ENCODE measurements at places on chromosomes 12 and 14.
A peak's percentile ranks its signal among the peaks of the same experiment; 100 is the strongest.

DNA sequence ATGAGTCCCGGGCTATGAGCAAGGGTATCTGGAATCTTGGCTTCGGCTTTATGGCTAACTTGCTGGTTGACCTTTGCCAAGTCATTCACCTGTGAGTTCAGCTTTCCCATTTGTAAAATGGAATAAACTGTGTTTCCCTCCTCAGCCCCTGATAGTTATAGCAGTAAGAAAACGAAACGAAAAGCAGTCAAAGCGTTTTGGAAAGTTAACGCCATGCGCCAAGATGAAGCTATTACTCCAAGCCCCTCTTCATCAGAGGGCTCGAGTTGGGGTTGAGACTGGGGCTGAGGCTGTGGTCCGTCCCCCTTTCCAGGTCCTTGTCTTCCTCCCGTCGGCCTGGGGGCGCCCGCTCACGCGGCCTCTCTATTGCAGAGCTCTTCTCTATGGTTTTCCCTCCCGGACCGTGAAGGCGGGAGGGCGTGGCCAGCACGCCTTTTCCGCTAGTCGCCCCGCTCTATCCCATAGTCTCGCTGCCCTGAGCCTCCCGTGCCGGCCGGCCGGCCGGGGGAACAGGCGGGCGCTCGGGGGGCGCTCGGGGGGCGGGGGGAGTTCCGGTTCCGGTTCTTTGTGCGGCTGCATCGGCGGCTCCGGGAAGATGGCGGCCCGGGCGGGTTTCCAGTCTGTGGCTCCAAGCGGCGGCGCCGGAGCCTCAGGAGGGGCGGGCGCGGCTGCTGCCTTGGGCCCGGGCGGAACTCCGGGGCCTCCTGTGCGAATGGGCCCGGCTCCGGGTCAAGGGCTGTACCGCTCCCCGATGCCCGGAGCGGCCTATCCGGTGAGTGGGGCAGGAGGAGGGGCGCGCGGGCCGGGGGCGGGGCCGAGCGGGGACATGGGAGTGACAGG lies at the start of gene SMARCD1:
TSS of gene SMARCD1 (plus strand) at position 568 of the 840 bp plus-strand sequence. CDS start at position 596, 28 bp downstream.
- peak; percentile 96 for DNase-seq

DNA sequence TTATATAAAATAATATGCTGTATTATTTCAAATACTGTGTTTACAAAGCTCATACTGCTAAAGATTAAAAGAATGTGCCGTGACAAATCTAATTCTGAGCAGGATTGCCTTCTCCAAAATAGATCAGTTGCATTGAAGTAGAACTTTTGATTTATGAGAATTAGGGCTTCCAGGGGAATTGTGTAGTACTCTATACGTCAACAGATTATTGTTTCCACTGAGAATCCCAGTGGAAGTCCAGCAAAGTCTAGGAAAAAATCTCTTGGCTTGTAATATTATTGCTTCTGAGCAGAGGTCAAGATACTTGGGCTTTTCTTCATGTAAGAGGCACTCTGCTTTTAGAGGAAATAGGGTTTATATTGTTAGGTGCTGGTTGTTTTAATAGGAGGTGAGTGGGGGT lies 133.9 kb downstream of the TRHDE start:
- DNase-seq, result no peak

GRCh38 chr12:105850103-105850968 lies 288.4 kb downstream of the NUAK1 start:
- DNase-seq, result no peak

DNA sequence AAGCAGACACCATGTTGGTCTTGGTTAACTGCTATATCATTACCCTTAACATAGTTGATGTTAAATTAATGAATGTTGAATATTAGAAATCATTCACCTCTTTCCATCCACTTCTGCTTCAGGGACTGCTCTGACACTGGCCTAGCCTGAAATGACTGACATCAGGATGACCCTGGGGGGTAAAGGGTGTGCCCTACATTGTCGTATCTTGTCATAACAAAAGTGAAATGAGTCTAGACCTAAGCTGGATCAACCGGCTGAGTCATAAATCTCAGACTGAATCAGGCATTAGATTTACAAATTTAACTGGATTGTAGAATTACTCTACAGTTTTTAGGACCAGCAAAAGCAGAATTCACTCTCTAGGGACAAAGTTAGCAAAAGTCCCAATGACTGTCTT lies 35.3 kb downstream of the KICS2 start:
- no peak for DNase-seq

DNA sequence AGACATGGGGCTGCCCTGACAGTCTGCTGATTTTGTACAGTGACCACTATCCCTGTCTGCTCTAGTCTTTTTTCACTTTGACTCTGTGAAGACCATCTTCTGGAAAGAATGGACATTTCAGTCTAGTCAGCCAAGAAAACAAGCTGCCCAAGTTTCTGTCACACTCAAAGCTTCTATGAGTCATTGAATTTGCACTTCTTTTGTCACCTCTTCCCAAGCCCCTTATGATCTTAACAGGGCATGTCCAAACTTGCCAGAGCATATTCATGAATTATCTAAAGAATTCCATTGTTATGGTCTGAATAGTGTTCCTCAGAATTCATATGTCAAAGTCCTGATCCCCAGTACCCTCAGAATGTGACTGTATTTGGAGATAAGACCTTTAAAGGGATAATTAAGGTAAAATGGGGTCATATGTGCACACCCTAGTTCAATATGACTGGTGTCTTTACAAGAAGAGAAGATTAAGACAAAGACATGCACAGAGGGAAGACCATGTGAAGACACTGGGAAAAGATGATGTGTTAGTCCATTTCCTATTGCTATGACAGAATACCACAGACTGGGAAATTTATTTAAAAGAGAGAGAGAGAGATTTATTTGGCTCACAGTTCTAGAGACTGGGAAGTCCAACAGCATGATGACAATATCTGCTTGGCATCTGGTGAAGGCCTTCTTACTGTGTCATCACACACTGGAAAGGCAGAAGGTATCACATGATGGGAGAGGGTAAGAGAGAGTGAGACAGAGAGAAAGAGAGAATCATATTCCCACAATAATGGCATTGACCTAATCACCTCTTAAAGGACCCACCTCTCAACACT lies 242.6 kb downstream of the BTG1 start:
- DNase-seq, result no peak

DNA sequence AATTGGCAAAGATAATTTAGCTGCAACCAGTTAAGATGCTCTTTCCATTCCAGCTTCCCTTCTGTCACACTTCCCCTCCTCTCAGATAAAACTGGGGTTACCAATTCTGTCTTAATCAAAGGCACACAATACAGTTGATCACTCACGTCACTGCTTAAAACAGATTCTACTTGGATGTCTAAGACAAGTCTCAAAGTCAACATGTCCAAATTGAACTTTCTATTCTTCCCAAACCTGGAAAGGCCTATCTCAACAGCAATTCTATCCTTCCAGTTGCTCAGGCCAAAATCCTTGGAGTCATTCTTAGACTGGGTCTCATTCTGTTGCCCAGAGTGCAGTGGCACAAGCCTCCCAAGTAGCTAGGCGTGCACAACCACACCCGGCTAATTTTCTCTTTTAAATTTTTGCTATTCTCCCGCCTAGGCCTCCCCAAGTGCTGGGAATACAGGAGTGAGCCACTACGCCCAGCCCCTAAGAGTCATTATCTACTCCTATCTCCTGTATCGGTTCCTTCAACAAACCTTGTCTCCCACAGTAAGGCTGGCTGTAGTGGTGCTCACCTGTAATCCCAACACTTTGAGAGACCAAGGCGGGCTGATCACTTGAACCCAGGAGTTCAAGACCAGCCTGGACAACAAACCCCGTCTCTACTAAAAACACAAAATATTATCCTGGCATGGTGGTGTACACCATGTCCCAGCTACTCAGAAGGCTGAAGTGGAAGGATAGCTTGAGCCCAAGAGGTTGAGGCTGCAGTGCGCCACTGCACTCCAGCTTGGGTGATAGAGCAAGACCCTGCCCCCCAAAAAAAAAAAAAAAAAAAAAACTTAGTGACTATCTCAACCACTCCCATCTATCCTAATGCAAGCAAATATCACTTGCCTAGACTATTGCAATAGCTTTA lies 4.7 kb downstream of the RPS29 start:
- peak; percentile 51 for DNase-seq

DNA sequence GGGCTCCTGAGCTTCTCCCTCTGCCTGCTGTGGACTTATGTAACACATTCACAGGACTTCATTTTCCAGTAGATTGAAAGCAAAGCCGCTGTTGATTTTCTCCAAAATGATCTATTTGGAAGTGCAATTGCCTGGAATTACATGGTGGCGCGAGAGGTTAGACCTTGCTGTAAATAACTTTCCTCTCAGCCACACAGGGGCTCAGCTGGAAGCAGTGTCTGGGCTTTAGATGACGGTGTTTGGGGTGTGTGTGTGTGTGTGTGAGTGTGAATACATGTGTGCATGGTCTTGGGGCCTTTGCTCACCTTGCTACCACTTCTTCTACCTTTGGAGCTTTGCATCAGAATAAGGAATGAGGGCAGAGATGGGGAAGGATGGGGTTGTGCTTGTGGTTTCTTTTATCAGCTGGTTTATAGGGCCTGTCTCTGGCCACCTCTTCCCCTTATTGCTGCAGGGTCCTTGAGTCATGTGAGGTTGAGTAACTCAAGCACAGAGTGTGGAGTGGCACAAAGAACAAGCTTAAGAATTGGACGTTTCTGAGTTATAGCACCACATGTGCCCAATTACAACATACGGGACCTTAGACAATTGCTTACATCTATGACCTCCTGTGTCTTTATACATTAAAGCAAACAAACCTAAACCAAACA lies 280.6 kb downstream of the NRXN3 start:
- DNase-seq, result peak; percentile 32

DNA sequence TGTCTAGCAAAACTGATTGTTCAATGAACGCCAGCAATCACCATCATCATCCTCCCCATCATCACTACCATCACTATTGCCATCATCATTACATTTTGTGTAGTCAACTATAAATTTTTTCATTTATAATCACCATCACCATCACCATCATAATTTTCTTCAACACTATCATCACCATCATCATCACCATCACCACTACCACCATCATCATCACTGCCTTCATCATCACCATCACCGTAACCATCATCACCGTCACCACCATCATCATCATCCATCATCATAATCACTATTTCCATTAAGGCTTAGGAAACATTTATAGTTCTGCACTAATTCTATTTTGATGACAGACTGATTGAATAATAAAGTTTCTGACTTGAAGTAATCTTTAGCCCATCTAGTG lies 434.8 kb upstream of the TMEM132C start:
- DNase-seq, result no peak

DNA sequence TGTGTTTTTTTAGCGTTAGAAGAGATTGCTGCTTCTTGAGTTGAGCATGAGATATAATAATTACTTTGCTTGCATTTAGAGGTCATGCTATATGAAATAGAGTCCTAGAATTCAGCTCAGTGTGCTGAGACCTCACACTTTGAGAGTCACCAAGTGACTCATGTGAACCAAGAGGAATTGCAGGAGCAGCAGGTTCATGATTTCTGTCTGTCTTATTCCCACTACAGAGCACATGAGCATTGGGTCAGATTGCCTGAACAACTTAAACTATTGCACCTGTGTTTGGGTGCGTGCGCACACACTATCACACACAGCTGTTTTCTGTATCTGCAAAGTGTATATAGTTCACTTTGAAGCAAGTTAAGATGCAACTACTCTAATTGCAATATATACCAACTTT lies 109.3 kb downstream of the FGD4 start:
- DNase-seq, result no peak

- DNase-seq, result no peak
Measured at GRCh38 chr12:106074706-106075392, 63.9 kb downstream of the NUAK1 start.

GRCh38 chr14:71856199-71856919 lies 75.9 kb upstream of the RGS6 start:
- peak; percentile 32 for DNase-seq

GRCh38 chr12:14214495-14214894 lies 151.0 kb upstream of the ATF7IP start:
- no peak for DNase-seq

DNA sequence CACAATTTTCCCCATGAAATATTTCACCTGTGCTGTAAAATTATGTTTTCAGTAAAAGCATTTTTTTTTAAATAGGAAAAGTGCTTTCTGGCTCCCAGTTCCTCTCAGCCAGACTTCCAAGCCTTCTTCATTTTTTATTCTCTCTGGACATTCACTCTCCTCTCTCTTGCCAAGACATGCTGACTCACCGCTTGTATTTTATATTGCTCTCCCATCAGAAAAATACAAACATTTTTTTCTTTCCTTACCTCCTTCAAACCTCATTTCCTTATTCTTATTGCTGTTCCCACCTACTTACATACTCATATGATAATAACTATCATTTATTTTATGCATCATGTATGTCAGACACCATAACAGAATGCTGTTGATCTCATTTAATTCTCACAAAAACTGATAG lies 37.7 kb upstream of the ZNF641 start:
- no peak for DNase-seq

DNA sequence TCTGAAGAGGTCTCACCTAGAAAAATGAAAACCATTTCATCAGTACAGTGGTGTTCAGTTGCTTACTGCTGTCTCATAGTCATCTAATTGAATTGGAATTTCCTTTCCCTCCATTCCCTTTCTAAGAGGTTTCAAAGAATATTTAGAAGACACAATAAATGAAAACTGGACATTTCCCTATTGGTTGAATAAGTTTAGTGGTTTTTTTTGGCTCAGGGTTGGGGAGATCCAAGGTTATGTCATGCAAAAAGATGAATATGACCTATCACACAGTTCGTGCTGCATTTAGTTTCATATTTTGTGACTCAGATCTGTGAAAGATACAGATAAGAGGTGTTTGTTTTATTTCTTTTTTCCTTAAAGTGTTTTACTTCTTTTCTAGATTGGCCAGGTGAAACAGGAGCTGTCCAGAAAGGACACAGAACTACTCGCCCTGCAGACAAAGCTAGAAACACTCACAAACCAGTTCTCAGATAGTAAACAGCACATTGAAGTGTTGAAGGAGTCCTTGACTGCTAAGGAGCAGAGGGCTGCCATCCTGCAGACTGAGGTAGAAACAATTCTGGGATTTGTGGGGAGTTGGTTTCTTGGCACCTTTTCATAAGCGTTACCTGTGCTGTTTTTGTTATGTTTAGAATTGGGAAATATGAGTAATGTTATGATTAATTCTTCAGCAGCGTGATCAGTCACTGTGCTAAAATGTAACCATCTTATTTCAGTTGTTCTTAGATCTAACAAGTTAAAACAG lies 124.6 kb downstream of the ERC1 start:
- no peak for DNase-seq

DNA sequence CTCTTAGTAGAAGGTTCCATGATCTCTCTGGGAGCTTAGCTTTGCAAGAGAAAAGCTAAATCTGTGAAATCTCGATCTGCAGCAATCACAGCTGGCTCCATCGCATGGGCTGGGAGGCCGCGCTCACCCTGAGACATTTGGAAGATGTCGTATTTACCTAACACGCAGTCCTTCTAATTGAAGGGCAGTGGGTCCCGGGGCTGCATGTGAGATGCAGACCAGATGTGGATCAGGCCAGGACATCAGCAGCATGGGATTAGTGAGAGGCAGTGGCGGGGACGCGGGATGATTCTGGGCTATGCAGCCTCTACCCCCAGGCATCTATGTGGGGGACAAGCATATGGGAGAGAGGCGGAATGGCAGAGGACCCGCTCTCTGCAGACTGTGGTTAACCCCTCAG lies 312.4 kb upstream of the RTL1 start:
- no peak for DNase-seq
